Mesenteric fat pad (tissue), 1 donor: ENCODE measurements at places on chromosomes 4 and X. TPM values are rescaled to one million over a fixed set of nuclear protein-coding genes. Genes with fewer than 3 reads are reported as not detected.

GYPE gene
- 1.7 TPM for total RNA-seq

GPR34 gene
- 41.2 TPM for total RNA-seq

GRCh38 chrX:10233696-10234095, 76.9 kb downstream of the CLCN4 start:
- DNase-seq = no peak

DNA sequence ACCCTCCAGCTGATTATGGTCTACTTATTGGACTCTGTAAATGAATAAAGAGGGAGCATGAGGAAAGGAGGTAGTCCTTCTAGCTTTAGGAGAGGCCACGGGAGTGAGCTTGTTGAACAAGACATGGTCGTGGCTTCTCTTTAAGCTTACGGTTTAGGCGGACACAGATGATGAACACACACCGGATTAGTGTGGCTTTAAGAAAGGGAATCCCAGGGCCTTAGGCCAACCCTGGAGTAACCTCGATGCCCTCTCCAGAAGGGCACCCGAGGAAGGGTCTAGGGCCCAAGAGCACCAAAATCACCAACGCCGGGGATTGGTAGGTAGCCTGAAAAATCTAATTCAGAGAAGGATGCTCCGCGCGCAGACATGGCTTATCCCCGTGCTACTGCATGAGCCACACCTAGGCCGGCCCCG, 39.4 kb downstream of the ERVMER34-1 start:
- no peak for DNase-seq

DNA sequence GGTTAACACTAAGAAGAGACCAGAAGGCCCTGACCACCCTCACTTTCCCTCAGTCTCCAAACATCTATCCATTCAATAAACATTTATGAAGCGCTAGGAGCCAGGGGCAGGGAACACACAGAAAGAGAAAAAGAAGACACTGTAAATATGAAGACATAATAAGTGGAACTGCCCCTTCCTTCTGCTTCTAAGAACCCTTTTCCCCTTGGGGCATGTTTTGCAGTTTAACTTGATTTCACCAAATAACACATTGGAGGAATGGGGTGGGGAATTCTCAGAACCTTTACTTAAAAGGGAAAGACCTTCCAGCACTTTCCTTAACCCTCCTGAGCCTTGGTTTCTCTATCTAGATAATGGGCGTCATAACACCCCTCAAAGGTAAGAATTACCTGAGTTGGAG, 42.3 kb downstream of the RBM47 start:
- DNase-seq = no peak

DNA sequence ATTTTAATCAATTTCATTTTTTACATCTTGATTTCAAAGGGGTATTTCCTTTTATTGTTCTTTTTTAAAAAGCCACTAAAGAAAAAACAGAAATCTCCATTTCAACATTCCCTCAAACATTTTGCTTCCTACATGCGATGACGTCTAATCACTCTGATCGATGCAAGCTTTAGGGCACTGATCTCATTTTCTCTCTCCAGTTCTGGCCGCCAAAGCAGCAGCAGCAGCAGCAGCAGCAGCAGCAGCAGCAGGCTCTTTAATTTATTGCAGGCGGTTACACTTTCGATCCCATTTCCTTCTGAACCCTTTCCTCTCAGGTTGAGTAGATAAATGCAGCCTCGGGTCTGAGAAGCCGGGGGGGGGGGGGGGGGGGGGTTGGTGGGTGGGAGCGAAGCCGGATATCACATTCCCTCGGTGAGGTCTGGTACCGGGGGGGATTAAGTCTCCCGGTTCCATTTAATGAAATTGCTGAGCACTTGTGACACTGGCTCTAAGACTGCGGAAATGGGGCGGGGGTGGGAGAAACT, 3.4 kb upstream of the PCDH7 start:
- no peak for DNase-seq

GRCh38 chr4:143511906-143512305, 1.6 kb upstream of the SMARCA5 start:
- no peak for DNase-seq

DNA sequence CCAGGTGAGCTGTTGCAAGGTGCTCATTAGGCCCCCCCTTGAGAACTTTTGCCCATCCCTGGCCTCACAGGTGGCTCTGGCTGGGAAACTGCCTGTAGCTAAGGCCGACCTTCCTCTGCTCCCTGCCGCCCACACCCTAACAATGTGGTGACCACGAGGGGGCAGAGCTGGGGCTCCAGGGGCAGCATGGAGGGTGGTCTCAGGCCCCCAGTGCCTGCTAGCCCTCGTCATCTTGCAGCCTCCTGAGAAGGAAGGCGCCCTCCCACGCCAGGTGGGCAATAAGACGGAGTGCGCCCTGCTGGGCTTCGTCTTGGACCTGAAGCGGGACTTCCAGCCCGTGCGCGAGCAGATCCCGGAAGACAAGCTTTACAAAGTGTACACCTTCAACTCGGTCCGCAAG, 32.4 kb downstream of the ATP2B3 start:
- no peak for DNase-seq
